ENCODE measurements at places on chromosomes 12 and 14. TPM values are rescaled to one million over a fixed set of nuclear protein-coding genes. Genes with fewer than 3 reads are reported as not detected.

SLC16A7 gene
- 21.9 TPM for total RNA-seq

KRT79 gene
- not detected for total RNA-seq

SERPINA9 gene
- total RNA-seq: 182 TPM

CCDC177 gene
- not detected for total RNA-seq

SHMT2 gene
- 449 TPM for total RNA-seq

ACVRL1 gene
- total RNA-seq: not detected

TPPP2 gene
- total RNA-seq: not detected

CPNE6 gene
- 0.04 TPM for total RNA-seq

- H3K27ac ChIP-seq: no peak overlapping the region
- H3K4me3 ChIP-seq: no peak overlapping the region
- no peaks in the 10 kb centered on the region for H3K36me3 ChIP-seq
- DNase-seq: no peak
These were observed 3.3 kb upstream of the P3H3 start for GRCh38 chr12:6824901-6825381.

DNA sequence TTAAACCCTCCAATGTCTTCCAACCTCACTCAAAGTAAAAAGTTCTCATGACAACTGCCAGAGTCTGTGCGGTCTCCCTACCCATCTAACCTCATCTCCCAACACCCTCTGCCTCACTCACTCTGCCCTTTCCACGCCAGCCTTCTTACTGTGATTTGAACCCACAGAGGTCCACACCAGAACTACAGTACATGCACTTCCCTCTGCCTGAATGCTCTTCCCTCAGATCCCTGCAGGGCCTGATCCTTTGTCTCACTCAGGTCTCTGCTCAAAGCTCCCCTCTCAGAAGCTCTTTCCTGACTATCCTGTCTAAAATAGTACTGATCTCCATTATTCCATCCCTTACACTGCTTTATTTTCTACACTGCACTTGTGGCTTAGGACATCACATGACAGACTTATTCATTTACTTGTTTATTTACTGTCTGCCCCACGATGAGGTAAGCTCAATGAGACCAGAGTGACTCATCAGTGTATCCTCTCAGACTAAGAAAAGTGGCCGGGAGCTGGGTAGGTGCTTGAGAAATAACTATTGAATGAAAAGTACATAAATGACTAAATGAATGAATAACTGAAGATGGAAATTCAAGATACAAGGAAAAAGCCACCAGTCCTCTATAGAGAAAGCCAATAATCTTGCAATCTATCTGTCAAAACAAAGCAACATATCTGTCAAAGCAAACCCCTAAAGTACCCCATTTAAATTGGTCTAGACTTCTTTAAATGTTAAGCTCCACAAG is 17.1 kb downstream of the POMT2 start:
- no peak overlapping the region for H3K27ac ChIP-seq
- H3K27me3 ChIP-seq: no peaks in the 10 kb centered on the region
- H3K4me3 ChIP-seq: no peak overlapping the region

GRCh38 chr12:97560350-97560749 is 97.7 kb downstream of the RMST start:
- no peaks in the 10 kb centered on the region for H3K27me3 ChIP-seq
- H3K4me3 ChIP-seq: no peak overlapping the region
- H3K27ac ChIP-seq: no peak overlapping the region
- H3K36me3 ChIP-seq: no peaks in the 10 kb centered on the region
- DNase-seq: no peak

GRCh38 chr12:90233168-90234100 is 524.8 kb upstream of the ATP2B1 start:
- no peak overlapping the region for H3K4me3 ChIP-seq
- H3K36me3 ChIP-seq: no peaks in the 10 kb centered on the region
- H3K4me1 ChIP-seq: no peaks in the 10 kb centered on the region
- no peaks in the 10 kb centered on the region for H3K27me3 ChIP-seq
- H3K27ac ChIP-seq: no peak overlapping the region

GRCh38 chr14:28116716-28117115 is 649.9 kb upstream of the FOXG1 start:
- no peaks in the 10 kb centered on the region for H3K4me1 ChIP-seq
- H3K4me3 ChIP-seq: no peak overlapping the region
- no peak overlapping the region for H3K27ac ChIP-seq
- H3K27me3 ChIP-seq: no peaks in the 10 kb centered on the region
- no peaks in the 10 kb centered on the region for H3K36me3 ChIP-seq
- no peak for DNase-seq

- H3K27ac ChIP-seq: no peak overlapping the region
- H3K36me3 ChIP-seq: 0 out of 2 replicates have a peak, but pooled peaks cover under 1% of the 10 kb centered on the region
- no peaks in the 10 kb centered on the region for H3K4me1 ChIP-seq
- H3K4me3 ChIP-seq: no peak overlapping the region
- DNase-seq: no peak
These were observed 16.7 kb downstream of the AHSA1 start for GRCh38 chr14:77474479-77475177.

GRCh38 chr14:23399591-23399990 is 8.5 kb downstream of the MYH6 start:
- H3K4me1 ChIP-seq: peaks cover 4% of the 10 kb centered on the region
- no peak overlapping the region for H3K4me3 ChIP-seq
- no peaks in the 10 kb centered on the region for H3K36me3 ChIP-seq
- no peaks in the 10 kb centered on the region for H3K27me3 ChIP-seq
- no peak for DNase-seq

DNA sequence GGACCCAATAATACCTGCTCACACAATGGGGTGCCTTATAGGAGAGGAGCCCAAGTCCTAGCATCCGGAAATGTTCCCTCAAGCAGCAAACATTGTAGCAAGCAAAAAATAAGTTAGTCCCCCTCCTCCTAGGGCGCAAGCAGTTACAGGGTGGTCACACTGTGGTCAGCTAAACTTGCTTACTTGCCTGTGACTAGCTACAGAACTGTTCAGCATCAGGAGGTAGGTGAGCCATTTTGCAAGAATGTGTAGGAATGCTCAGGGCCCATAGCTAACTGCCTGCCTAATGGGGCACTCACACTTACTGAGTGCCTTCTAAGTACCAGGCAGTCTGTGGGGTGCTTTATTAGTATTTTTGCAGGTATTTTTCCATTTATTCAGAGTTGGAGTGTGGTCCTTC is 154.6 kb upstream of the GRIN2B start:
- H3K36me3 ChIP-seq: no peaks in the 10 kb centered on the region
- DNase-seq: no peak
- H3K4me1 ChIP-seq: peaks cover 5% of the 10 kb centered on the region
- H3K27me3 ChIP-seq: no peaks in the 10 kb centered on the region

DNA sequence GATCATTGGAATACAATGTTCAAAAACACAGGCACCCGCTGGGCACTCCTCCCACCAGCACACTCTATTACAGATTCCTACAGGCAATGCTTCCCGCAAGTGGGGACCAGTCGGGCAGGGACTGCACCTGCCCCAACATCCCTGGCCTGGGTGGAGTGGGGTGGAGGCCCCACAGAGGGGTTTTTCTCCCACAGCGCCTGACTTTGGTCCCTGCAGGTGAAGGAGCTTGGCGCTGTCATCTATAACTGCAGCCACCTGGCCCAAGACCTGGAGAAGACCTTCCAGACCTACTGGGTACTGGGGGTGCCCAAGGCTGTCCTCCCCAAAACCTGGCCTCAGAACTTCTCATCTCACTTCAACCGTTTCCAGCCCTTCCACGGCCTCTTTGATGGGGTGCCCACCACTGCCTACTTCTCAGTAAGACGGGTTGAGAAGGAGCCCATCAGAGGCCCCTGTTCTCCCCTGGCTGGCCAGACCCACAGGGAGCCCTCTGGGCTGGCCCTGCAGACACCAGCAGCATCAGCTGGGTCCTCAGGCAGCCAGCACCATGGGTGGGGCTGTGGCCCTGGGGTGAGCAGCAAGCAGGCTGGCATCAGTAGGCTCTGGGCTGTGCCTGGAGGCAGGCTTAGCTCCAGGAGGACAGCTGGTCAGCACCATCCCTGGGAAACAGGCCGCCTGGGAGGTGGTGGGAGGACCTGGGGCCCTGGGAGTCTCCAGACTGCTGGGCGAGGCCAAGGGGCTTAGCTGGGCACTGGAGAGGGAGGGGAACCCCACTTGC is 6.0 kb downstream of the PLD4 start:
- peaks cover 29% of the 10 kb centered on the region for H3K36me3 ChIP-seq
- no peak for DNase-seq
- no peak overlapping the region for H3K27ac ChIP-seq
- peaks cover 30% of the 10 kb centered on the region for H3K4me1 ChIP-seq
- H3K4me3 ChIP-seq: no peak overlapping the region

DNA sequence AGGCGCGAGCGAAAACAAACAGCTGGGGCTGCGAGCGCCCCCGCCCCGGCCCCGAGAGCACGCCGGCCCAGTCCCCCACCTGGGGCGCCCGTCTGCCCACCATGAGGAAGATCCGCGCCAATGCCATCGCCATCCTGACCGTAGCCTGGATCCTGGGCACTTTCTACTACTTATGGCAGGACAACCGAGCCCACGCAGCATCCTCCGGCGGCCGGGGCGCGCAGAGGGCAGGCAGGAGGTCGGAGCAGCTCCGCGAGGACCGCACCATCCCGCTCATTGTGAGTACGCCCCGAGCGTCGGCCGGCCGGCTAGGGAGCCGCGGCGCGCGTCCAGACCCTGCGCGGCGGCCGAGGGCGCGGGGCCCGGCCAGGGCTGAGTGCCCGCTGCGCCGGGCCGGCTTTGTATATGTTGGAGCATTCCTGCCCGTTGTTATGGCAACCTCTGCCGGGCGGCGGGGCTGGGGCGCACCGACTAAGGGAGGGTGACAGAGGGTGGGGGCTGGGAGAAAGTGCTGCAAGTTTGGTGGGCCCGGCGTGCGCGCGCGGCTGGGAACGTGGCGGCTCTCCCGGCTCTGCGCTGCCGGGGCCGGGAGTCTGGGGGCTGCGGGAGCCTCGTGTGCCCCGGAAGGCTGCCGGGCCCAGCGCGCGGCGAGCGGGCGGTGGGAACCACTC is 367 bp downstream of the GALNT16 start:
- H3K27ac ChIP-seq: no peak overlapping the region
- DNase-seq: no peak
- no peaks in the 10 kb centered on the region for H3K36me3 ChIP-seq
- H3K4me3 ChIP-seq: no peak overlapping the region
- H3K4me1 ChIP-seq: peaks cover 21% of the 10 kb centered on the region

- no peak overlapping the region for H3K27ac ChIP-seq
- H3K36me3 ChIP-seq: no peaks in the 10 kb centered on the region
- H3K4me3 ChIP-seq: no peak overlapping the region
- DNase-seq: no peak
These were observed 462.6 kb downstream of the NPAS3 start for GRCh38 chr14:33401311-33401710.

- H3K27me3 ChIP-seq: no peaks in the 10 kb centered on the region
- no peak overlapping the region for H3K4me3 ChIP-seq
- no peak for DNase-seq
- no peaks in the 10 kb centered on the region for H3K36me3 ChIP-seq
These were observed 55.5 kb upstream of the ATXN7L3B start for GRCh38 chr12:74482115-74482514.

- H3K4me3 ChIP-seq: no peak overlapping the region
- no peaks in the 10 kb centered on the region for H3K27me3 ChIP-seq
- H3K4me1 ChIP-seq: no peaks in the 10 kb centered on the region
- no peak overlapping the region for H3K27ac ChIP-seq
- no peak for DNase-seq
- no peaks in the 10 kb centered on the region for H3K36me3 ChIP-seq
These were observed 74.4 kb upstream of the ANO4 start for GRCh38 chr12:100720016-100720654.

- H3K27me3 ChIP-seq: no peaks in the 10 kb centered on the region
- H3K36me3 ChIP-seq: no peaks in the 10 kb centered on the region
- H3K27ac ChIP-seq: no peak overlapping the region
- no peak for DNase-seq
- H3K4me3 ChIP-seq: no peak overlapping the region
- H3K4me1 ChIP-seq: no peaks in the 10 kb centered on the region
These were observed 34.1 kb upstream of the ERGIC2 start for GRCh38 chr12:29415111-29415510.

GRCh38 chr12:121571920-121572319 is 8.9 kb downstream of the KDM2B start:
- no peaks in the 10 kb centered on the region for H3K27me3 ChIP-seq
- no peak overlapping the region for H3K27ac ChIP-seq
- no peak for DNase-seq
- peaks cover 15% of the 10 kb centered on the region for H3K4me1 ChIP-seq
- no peak overlapping the region for H3K4me3 ChIP-seq
- H3K36me3 ChIP-seq: no peaks in the 10 kb centered on the region
